ENCODE measurements at places on chromosomes 6 and 20. TPM values are rescaled to one million over a fixed set of nuclear protein-coding genes. Genes with fewer than 3 reads are reported as not detected.
A peak's percentile ranks its signal among the peaks of the same experiment; 100 is the strongest.

DNA sequence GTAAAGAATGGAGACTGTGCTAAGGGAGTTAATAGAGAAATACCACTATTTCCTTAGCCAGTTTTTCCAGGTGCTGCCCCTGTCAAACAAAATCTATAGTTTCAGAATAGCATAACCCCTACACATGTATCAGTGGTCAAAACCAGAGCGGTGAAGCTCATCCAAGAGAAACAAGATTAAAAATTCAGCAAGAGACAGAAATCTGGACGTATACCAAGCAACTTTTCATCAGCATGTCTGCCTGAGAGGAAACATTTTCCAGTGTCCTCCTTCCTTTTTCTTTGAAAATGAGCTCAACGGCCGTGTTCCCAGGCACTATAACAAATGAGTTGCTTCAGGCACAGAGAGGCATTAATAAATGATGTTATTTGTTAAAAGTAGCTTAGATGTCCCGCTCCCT is 416.5 kb downstream of the BCKDHB start:
- no peak for DNase-seq

Gene ANKS1A
- 7.4 TPM for total RNA-seq

DNA sequence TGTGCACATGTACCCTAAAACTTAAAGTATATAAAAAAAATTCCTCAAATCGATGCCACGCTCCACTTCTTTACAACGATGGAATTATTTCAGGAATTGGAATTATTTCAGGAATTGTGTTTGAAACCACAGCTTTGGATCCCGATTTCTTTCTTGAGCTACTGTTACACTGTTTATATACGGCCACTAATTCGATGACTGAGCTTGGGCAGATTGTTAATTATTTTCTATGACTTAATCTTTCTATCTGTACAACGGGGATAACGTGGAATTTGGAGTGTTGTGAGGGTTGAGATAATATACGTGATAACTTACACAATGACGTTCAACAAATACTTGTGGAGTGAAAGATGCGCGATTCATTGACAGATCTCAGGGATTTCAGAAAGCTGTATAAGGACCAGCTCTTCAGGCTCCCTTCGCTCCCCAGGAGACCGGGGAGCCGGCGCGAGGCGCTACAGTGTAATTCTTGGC is 171.3 kb downstream of the SLC16A10 start:
- peak; percentile 42 for DNase-seq

Gene TULP4
- 49.3 TPM for total RNA-seq

Gene FOXA2
- not detected for total RNA-seq

- DNase-seq, result peak; percentile 96
Observed at GRCh38 chr20:12153628-12154027, 235.9 kb downstream of the BTBD3 start.

DNA sequence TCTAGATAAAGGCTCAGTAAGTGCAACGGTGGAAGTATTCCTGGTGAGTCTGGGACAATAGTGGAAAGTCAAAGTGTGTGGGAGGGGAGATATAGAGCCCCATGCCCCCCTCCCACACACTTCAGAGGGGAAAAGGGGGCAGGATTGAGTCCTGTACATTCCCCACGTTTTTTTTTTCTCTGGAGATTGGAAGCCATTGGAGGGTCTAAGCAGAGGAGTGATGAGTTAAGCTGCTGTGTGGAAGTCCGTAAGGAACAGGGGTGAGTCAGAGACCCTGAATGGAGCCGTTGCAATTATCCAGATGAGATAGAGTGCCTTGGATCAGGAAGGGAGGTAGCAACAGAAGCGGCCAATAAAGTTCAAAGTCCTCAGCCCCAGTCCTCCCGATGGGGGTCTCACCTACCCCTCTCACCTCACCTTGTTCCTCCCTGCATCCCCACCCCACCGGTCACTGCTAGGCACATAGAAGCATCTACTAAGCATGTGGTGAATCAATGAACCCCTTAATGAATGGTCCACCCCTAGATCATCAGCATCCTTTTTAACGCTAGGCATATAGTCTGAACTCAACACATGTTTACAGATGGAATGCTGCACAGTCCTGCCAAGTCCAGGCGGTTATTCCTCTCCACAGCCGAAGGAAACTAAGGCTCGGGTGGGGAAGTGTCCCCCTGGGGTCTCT is 662 bp upstream of the SLC9A8 start:
- DNase-seq, result peak; percentile 79

DNA sequence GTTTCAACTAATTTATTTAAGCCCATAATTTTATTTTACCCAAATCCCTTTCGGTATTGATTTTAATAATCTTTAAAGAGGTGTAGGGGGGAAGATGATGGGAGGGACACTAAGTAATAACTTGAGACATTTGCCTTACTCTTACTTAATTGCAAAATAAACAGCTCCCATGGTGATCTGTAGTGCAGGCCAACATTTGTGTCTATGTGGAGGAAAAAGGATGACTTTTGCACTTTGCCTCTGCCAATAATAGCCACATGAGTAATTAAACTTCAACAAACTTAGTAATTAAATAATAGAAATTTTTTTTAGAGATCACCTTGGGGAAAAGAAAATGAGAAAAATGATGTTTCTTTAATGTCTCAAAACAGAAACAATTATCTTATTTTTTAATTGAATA is 29.9 kb upstream of the CD2AP start:
- no peak for DNase-seq

- peak; percentile 35 for DNase-seq
Observed at GRCh38 chr6:46491201-46491627, at the start of gene RCAN2. RCAN2 (minus strand) TSS chr6:46491449.

DNA sequence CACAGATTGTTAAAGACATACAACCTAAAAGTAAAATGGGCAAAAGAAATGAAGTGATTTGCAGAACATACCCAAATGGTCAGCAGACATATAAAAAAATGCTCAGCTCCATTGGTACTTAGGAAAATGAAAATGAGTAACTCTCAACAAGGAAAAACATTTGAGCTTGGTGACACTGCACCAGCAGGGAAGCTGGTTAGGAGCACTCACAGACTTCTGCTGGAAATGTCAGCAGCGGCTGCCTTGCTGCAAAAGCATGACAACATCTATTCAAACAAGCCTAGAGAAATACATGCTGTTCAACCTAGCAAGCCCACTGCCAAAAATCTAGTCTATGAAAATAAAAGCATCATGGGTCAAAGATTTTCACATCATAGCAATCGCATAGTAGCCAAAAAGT is 99.0 kb upstream of the FOXQ1 start:
- DNase-seq, result no peak

Gene ARMH2
- total RNA-seq, result not detected

GRCh38 chr6:161536224-161536630 is 262.4 kb upstream of the AGPAT4 start:
- no peak for DNase-seq

Gene TXLNB
- 1.1 TPM for total RNA-seq

Gene ADAM33
- 3.6 TPM for total RNA-seq

Gene FAM83D
- total RNA-seq, result 125 TPM

GRCh38 chr6:84549917-84550316 is 214.5 kb downstream of the TBX18 start:
- DNase-seq, result no peak

GRCh38 chr6:110629153-110629552 is 152.7 kb upstream of the SLC22A16 start:
- DNase-seq, result no peak

Gene NRSN1
- not detected for total RNA-seq

GRCh38 chr6:94350833-94351232 is 931.5 kb upstream of the EPHA7 start:
- no peak for DNase-seq

Gene BTBD3
- total RNA-seq, result 45.3 TPM

DNA sequence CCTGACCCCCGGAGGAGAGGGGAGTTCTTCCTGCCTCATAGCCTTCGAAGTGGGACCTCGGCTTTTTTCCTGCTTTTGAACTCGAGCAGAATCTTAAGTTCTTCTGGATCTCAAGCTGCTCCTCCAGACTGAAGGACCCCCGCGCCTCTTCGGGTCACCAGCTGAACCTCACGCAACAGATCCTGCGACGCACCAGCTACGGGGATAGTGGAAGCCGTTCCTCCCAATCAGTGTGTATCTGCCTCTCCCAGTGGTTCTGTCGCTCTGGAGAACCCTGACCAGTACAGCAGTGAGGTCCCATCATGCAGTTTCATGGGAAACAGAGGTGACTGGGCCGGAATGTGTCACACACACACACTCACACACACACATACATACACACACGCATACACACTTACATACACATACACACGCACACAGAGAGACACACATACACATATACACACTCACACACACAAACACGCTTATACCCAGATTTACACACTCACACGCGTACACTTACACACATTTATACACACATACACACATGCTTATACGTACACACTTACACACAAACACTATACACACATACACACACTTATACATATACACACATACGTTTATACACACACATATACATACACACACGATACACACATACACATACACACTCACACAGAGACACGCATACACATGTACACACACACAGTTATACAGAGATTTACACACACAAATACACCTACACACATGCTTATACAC is 170.0 kb downstream of the TTLL2 start:
- no peak for DNase-seq

Gene MLIP
- total RNA-seq, result not detected

GRCh38 chr6:44738601-44739146 is 351.2 kb downstream of the CDC5L start:
- peak; percentile 81 for DNase-seq

DNA sequence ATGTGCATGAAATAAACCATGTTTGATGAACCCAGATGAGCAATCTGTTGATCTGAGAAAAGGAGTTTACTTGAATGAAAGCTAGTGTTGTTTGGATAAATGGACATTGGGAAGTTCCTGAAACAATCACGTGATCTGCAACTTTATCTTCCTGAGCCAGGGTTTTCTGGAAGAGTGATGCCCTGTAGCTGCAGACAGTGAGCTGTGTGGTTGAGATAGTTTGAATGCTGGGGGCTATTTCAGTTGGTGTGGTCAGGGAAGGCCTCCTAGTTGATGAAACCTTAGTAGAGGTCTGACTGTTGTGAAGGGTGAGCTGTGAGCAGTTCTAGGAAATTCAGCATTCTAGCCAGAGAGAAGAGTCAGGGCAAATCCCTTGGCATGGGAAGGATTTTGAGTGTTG is 643.7 kb downstream of the UTRN start:
- peak; percentile 16 for DNase-seq

Gene KIF25
- total RNA-seq, result 0.39 TPM

DNA sequence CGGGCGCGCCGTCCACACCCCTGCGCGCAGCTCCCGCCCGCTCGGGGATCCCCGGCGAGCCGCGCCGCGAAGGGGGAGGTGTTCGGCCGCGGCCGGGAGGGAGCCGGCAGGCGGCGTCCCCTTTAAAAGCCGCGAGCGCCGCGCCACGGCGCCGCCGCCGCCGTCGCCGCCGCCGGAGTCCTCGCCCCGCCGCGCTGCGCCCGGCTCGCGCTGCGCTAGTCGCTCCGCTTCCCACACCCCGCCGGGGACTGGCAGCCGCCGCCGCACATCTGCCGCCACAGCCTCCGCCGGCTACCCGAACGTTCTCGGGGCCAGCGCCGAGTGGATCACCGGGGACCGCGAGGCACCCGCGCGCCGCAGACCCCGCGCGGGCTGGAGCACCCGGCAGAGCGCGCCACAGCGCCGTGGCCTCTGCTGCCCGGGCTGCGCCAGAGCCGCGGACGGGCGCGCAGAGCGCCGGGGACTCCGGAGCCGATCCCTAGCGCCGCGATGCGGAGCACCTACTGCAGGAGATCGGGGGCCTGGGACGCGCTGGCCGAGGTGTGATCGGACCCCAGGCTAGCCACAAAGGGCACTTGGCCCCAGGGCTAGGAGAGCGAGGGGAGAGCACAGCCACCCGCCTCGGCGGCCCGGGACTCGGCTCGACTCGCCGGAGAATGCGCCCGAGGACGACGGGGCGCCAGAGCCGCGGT is at the start of gene BMP2:
TSS of gene BMP2 (plus strand) at position 151 of the 692 bp plus-strand sequence. CDS start 2,441 bp downstream, outside the sequence.
- peak; percentile 67 for DNase-seq

DNA sequence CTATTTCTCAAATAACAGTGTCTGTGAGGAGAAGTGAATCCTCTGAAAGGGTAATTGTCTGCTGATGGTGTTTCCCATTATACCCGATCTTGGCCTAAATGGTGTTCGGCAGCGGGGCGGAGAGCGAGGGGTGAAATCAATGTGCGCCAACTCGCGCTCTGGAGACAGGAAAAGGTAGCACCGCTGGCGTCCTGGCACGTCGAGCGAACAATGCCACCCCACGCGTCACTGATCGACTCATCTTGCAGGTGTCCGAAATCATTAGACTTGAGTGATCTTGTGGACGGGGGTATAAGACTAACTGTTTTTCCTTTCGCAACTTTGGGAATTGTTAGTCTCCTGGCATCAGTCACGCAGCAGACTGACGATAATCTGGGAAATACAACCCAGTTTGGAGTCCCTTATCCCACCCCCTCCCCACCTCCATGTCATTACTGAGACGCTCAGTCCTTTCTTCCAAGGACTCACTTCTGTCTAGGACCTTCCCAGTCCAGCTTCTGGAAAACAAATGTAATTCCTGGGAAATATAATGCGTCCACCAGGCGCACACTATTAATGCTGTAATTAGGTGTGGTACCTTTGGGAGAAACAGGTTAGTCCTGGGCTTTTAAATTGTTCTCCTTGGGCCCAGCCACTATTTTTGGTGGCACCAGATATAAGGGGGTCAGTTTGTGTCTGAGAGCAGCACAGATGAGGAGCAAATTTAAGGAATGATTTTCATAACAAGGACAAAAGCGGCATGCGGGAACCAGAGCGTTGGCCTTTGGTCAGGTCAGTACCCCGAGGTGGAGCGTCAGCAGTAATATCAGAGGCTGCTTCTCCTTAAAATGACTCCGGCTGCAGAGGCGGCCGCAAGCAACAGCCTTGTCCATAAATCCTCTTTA is 2.3 kb downstream of the LINC00237 start:
- DNase-seq, result no peak

GRCh38 chr6:10552270-10552810 is 31.2 kb downstream of the GCNT2 start:
- DNase-seq, result no peak

GRCh38 chr20:1961374-1961773 is 32.5 kb downstream of the PDYN start:
- no peak for DNase-seq

Gene SNAI1
- 1.7 TPM for total RNA-seq

- peak; percentile 75 for DNase-seq
Observed at GRCh38 chr6:1190366-1190765, 121.5 kb upstream of the FOXQ1 start.

Gene TNF
- total RNA-seq, result 1.7 TPM

- no peak for DNase-seq
Observed at GRCh38 chr6:133478673-133479072, 237.5 kb downstream of the EYA4 start.

DNA sequence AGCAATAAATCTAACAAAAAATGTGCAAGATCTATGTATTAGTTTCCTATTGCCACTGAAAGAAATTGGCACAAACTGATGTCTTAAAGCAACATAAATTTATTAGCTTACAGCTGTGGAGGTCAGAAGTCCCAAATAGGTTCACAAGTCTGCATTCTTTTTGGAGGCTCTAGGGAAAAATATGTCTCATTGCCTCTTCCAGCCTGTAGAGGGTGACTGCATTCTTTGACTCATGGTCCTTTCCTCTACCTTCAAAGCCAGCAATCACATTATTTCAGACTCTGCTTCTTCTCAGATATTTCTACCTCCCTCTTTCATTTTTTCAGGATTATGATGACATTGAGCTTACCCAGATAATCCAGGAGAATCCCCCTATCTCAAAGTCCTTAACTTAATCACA is 1531.1 kb downstream of the KHDRBS2 start:
- DNase-seq, result no peak
